A549 (cell line): ENCODE measurements at places on chromosomes 2 and 18.

DNA sequence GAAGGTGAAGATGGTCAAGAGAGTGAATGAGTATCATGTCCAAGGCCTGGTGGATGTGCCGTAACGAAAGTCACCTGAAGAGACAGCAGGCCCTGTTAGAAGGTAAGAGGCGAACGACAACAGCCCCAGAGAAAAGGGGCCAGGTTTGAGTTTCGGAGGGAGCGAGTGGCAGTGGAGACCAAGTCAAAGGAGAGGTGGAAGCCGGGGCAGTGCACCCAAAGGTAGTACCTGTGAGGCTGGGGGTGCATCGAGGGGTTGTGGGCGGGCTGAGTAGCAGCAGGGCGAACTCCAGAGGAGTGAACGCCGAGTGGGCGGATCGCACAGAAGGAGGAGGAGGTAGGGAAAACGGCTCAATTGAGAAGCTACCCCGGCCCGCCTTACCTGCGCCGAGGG, 358 bp downstream of the USP37 start:
- no peak for DNase-seq

DNA sequence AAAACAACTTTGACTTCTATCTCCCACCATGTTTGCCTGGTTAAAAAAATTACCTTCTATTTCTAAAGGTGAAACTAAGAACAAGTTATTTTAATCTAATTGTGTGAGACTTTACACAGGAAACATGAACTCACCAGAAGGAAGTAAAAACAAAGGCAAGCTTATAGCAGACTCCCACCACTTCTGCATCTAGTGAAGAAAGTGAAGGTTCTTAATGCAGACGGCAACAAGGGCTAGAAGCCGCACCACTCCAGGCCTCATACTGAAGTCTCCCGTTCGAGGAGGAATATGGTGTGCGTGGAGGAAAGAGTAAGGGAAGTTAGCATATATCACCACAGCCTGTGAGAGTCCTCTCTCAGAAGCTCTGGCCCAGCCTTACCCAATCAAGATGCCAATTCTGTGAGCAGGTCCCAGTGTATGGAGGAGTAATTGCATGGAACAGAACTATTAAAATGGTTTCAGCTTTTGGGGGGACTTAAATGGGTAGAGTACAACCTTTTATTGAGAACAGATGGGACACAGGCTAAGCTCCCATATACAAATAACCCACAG, 958.7 kb downstream of the BCL11A start:
- DNase-seq, result no peak

GRCh38 chr18:50454387-50454988, 79.6 kb downstream of the SKA1 start:
- DNase-seq, result no peak

GRCh38 chr2:12277241-12278034, 439.3 kb upstream of the TRIB2 start:
- no peak for DNase-seq

DNA sequence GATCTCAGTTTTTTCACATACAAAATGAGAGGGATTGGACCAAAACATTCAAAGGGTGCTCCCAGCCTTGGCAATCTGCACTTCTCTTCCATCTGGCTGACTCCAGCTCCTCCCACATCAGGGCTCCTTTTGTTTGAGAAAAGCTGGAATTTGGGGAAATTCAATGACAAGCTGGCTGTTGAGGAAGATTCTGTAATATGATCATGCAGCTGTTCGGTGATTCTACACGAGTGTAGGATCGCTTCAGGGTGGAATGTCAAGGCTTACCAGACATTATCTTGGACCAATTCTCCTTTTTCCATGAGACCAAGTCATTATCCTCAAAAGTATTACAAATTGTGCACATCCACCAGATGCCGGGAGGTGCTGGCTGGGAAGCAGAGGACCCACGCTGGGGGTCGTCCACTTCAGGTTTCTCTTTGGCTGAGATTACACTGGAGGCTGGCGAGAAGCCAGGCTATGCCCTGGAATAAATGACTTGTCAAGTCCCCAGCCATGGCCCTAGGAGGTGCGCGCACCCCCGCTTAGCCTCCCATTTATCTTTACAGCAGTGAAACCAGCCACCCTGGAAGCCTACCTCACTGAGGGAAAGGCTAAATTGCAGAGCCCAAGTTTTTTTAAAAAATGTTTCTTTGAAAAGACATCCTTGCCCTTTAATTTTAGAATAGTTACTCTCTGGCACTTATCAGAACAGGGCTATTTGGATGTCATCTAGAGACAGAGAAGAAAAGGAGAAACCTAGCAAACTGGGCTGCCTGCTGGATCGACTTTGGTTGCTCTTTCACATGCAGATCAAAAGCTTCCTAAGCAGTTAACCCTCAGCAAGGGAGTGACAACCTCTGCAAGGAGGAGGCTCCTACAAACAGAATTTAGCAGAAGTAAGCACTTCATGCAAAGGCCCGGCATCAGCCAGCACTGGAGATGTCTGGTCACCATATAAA, 42.5 kb upstream of the LCLAT1 start:
- no peak for DNase-seq
